ENCODE measurements at places on chromosomes 5 and 9.

- DNase-seq: no peak
Measured at GRCh38 chr5:32578363-32578762, 7.0 kb upstream of the SUB1 start.

- no peak for DNase-seq
Measured at GRCh38 chr5:56535347-56535746, 280.0 kb upstream of the MAP3K1 start.

DNA sequence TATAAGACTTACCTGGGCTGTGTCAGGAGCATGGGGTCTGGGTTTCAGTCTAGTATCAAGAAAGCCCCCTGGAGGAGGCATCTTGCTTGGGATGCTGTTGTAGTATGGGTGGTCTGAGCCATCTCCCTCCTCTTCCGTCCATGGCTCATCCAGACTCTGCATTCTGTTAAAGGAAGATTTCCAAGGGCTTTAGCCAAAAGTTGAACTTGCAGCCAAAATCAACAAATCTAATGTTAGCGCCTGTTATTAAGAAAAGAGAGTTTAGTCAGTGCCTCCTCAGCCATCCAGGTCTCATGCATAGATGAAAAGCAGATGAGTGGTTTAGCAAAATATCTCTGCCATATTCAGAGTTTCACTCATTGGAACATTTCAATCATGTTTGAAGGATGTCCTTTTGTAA, 55.6 kb downstream of the S1PR3 start:
- DNase-seq: no peak

- no peak for DNase-seq
Measured at GRCh38 chr5:43839218-43839617, 236.2 kb downstream of the NNT start.

DNA sequence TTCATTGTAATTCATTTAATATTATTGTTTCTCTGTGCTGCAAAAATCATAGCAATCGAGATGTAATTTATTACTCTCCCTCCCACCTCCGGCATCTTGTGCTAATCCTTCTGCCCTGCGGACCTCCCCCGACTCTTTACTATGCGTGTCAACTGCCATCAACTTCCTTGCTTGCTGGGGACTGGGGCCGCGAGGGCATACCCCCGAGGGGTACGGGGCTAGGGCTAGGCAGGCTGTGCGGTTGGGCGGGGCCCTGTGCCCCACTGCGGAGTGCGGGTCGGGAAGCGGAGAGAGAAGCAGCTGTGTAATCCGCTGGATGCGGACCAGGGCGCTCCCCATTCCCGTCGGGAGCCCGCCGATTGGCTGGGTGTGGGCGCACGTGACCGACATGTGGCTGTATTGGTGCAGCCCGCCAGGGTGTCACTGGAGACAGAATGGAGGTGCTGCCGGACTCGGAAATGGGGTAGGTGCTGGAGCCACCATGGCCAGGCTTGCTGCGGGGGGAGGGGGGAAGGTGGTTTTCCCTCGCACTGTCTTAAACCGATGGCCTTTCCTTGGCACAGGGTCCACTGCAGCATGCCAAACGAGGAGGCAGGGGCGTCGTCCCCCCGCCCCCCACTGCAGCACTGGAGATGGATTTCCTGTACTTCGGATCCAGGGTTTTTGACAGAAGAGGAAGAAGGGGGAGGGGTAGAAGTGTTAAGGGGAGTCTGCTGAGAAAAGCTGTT, at the start of gene APC:
Gene APC (plus strand): TSS at position 423 of the 728 bp plus-strand sequence. CDS start 17,006 bp downstream, outside the sequence.
- peak; percentile 86 for DNase-seq

DNA sequence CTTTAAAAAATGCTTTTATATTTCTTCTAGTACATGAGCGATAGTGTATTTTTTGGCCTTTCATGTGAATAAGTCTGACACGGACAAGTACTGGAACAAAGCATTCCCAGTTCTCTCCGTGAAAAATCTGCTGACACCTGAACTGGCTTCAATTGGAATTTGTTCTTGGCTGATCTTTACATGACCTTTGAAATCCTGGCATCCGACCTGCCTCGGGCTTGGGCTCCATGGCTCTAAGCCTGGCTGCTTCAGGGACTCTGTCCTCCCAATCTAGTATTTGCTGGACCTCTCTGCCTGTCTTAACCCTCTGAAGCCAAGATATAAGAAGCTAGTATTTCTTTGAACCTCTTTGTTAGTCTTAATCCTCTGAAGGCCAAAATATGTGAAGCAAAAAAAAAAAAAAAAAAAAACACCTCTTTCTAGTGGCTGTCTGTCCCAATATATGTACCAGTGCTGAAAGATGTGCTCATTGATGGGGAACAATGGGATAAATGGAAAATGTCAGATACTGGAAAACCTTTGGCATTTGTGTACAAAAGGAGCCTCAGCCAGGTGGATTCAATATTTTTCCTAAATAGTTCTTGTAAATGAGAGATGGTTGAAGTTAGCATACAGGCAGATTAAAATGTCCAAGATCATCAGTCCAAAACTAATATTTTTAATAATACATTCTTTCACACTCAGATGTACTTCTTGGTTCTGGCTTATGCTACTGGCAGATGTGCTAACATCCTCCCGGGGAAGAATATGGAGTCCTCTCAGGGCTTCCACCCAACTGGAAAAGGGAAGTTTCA, 470.6 kb downstream of the TUSC1 start:
- DNase-seq: no peak

GRCh38 chr9:109767404-109767803, 12.6 kb upstream of the PALM2AKAP2 start:
- no peak for DNase-seq

GRCh38 chr5:620152-620551, 8.0 kb downstream of the CEP72 start:
- DNase-seq: no peak

DNA sequence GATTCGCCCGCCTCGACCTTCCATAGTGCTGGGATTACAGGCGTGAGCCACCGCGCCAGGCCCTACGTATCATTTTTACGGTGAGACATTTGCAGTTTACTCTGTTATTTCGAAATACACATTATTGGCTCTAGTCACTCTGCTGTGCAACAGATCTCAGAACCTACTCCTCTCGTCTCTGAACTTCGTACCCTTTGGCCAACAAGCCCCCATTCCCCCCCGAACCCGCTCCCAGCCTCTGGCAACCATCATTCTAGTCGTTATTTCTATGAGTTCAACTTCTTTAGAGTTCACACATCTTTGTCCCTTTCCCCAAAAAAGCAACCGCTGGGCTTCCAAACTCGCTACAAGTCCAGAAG, 735 bp downstream of the PTGR1 start:
- peak; percentile 32 for DNase-seq

DNA sequence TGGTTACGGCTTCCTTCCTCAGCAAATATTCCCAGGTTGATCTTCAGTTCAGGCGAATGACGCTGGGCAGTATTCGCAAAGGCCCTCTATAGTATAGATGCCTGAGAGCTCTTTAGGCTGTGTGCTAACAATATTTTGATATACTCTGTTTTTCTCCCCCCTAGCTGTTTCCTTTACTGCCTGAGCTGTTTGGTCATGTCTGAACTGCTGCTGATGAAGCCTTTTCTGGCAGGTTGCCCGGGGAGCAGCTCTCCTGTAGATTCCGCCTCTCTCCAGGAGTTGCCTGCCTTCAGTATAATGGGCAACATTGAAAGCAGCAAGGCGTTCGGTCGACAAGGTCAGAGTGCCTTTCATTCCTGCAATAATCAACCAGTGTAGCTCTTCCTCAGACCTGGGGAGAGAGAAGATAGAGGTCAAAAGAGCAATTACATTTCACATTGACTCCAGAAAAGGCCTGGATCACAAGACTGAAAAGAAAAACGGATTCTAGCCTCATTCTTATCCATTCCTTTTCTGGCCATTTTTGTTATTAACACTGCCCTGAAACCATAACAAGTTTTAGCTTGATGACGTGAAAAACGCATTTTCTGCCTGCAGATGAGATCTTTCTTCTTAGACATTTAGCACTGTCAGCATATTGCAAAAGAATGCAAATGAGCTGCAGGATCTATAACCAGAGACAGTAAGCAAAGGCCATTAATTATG, 60.1 kb upstream of the ZNF608 start:
- DNase-seq: peak; percentile 86

DNA sequence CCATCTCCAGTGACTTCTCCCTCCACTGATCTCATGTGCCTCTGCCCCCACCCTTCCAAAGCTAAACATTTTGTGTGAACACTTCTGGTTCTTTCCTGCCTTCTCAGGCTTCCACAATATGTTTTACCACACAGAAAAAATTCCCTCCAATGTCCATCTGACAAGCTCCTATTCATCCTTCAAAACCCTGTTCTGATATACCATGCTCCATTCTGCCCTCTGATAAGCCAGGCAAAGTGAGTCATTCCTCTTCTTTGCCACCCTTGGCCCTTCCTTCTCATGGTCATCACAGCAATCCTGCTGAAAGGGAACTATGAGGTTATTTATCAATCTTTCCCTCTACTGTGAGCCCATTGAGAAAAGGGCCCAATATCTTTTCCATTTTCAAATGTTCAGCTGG, 97.6 kb downstream of the BARX1 start:
- no peak for DNase-seq

GRCh38 chr5:124831687-124832240, 85.3 kb upstream of the ZNF608 start:
- no peak for DNase-seq

DNA sequence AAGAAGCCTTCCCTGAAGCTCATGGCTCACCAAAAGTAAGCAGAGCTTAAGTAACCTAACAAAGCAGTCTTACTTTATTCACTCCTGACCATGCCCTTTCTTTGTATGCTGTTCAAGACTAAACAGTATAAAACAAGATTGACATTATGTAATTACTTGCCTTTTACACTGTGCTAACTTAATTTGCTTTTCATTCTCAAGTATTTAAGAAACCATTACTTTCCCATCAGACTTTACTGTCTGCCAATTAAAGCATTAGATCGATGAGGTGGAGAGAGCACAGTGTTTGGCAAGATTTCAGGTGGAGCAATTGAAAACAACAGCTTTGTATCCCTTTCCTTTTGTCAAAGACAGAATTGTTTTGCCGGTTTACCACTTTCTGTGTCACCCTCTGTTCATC, 98.2 kb downstream of the RORB start:
- DNase-seq: no peak

GRCh38 chr5:107340631-107341030, 330.1 kb downstream of the EFNA5 start:
- no peak for DNase-seq

- peak; percentile 10 for DNase-seq
Measured at GRCh38 chr9:77649109-77649812, 1.1 kb upstream of the GNA14 start.

GRCh38 chr9:96318921-96319565, 17.1 kb upstream of the HSD17B3 start:
- DNase-seq: no peak

GRCh38 chr9:115944166-115944948, 209.2 kb upstream of the PAPPA start:
- no peak for DNase-seq

GRCh38 chr9:116855881-116856662, 169.0 kb downstream of the TRIM32 start:
- DNase-seq: no peak

DNA sequence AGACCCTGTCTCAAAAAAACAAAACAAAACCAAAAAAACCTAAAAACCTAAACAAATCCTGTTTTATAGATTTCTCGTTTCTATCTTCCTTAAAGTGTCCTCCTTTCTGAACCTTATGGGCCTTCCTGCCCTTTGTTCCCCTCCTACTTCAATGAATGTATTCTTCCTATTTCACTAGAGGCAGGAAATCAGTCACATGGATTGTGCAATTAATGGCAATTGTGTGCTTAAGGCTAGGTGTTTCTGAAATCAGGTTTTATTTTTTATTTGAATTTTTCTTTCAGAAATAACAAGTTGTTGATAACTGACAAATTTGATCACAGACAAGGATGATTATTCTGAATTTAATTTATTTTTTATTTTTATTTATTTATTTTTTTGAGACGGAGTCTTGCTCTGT, 220.6 kb upstream of the SEMA6A start:
- no peak for DNase-seq

DNA sequence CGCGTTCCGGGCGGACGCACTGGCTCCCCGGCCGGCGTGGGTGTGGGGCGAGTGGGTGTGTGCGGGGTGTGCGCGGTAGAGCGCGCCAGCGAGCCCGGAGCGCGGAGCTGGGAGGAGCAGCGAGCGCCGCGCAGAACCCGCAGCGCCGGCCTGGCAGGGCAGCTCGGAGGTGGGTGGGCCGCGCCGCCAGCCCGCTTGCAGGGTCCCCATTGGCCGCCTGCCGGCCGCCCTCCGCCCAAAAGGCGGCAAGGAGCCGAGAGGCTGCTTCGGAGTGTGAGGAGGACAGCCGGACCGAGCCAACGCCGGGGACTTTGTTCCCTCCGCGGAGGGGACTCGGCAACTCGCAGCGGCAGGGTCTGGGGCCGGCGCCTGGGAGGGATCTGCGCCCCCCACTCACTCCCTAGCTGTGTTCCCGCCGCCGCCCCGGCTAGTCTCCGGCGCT, at the start of gene DAPK1:
Gene DAPK1 (plus strand): TSS at position 264 of the 442 bp plus-strand sequence. CDS start 1,211 bp downstream, outside the sequence.
- peak; percentile 80 for DNase-seq

DNA sequence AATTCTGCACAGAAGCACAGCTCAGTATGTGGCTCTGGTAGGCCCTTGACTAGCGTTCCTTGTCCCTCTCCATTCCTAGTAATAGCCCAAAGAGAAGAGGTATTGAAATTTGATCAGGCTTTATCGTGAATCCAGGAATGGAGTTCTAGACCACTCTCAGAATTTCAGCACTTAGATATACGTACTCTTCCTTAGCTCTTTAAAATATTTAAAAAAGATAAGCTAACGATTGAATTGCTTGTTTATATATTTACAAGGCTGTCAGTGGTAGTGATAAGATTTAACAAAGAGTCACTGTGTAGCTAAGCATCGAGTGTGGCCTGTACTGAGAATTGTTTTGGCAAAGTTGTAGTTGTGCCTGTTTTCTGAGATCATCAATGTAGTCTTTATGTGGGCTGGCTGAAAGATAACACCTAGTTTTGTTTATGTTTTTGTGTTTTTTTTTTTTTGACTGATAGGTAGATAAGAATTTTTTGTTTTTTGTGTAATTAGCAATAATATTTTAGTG, 2.5 kb downstream of the KIAA1958 start:
- peak; percentile 12 for DNase-seq

GRCh38 chr5:14569948-14570691, 11.5 kb upstream of the OTULINL start:
- DNase-seq: no peak

DNA sequence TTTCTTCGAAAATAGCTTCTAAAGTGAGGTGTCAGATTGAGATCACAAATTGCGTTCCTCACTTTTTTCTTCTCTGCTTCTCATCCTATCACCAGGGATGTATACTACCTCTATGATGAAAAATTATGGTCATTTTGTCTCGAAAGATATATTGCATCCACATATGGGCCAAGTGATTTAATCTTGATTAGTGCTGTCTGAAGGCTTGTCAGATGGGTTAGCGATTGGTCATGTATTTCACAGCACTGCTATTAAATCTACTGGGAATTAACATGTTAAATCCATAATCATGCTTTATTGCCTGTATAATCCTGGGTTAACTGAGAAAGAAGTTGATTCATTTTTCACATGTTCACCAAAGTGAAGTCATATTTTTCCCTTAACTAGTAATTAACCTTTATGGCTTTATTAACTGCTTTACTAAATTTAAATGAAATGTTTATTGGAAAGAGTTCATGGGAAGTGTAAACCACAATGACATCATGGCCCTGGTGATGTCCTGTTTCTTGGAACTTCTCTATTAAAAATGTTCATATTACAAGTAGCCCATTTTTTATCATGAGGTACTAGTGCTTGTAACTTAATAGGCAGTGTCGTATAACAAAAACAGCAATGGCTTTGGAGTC, 193.3 kb downstream of the SMC2 start:
- no peak for DNase-seq
